ENCODE measurements at places on chromosomes 7 and 10.

DNA sequence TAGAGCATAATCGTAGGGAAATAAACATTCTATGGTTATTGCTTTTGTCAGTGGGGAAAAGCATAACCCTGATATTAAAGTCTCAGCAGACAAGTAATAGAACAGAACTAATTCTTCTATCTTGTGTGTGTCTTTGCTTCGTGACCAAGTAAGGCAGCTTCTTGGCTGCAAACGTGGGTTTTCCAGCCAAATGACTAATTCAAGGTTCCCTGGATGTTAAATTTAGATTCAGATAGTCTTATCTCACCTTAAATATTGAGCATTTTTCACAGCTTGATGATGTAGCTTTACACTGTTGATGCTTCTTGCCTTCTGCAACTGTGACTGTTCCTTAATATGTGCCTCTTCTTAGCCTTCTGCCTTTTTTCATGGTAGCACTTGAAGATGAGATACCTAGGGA, 113.0 kb downstream of the EXOC4 start:
- DNase-seq, result no peak

DNA sequence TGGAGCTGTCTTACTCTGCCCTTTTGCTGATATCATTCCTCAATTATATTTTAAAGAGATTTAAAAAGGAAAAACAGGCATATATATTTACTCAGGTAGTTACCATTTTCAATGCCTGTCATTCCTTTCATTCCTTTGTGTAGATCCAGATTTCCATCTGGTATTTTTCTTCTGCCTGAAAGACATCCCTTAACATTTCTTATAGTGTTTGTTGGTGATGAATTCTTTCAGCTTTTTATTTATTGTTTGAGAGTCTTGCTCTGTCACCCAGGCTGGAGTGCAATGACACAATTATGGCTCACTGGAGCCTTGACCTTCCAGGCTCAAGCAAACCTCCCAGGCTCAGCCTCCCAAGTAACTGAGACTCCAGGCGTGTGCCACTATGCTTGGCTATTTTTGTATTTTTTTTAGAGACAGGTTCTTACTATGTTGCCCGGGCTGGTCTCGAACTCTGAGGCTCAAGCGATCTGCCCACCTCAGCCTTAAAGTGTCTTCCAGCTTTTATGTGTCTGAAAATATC, 5.6 kb upstream of the POM121 start:
- no peak for DNase-seq

GRCh38 chr10:45373003-45373575, 927 bp upstream of the ALOX5 start:
- DNase-seq, result no peak

- no peak for DNase-seq
Measured at GRCh38 chr10:11403116-11403515, 208.3 kb downstream of the USP6NL start.

GRCh38 chr10:48187713-48188485, 86.6 kb downstream of the FRMPD2 start:
- DNase-seq, result no peak

- no peak for DNase-seq
Measured at GRCh38 chr7:46879783-46880182, 702.1 kb downstream of the TNS3 start.

- DNase-seq, result no peak
Measured at GRCh38 chr7:101686030-101686429, 56.9 kb upstream of the MYL10 start.

DNA sequence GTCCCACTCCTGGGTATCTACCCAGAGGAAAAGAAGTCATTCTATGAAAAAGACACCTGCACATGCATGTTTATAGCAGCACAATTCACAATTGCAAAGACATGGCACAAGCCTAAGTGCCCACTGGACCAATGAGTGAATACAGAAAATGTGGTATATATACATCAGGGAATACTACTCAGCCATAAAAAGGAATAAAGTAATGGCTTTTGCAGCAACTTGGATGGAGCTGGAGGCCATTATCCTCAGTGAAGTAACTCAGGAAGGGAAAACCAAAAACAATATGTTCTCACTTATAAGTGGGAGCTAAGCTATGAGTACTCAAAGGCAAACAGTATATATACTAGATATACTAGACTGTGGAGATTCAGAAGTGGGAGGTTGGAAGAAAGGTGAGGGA, 53.7 kb downstream of the VKORC1L1 start:
- no peak for DNase-seq

- no peak for DNase-seq
Measured at GRCh38 chr7:69218576-69218975, 379.7 kb upstream of the AUTS2 start.

- DNase-seq, result no peak
Measured at GRCh38 chr7:112049555-112050249, 156.5 kb downstream of the DOCK4 start.

- no peak for DNase-seq
Measured at GRCh38 chr7:1007901-1008300, 24.9 kb downstream of the CYP2W1 start.

DNA sequence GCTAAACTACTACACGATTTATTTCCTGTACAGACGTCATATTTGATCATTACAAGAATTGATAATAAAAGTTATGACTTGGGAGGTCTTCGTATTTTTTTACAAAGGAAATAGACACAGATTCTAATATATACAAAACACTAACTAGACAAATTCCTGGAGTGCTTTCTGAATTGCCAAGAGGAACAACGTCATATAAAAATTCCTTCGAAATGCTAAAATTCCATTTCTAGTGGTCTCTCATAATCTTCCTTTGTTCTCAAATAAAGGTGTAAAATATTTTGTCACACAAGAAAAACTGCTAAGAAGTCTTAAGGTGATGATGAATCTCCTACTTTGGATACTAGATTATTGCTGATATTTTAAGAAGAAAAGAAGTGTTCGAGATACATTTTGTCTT, 85.4 kb downstream of the CDK6 start:
- no peak for DNase-seq

- no peak for DNase-seq
Measured at GRCh38 chr7:82268632-82269031, 174.9 kb downstream of the CACNA2D1 start.

GRCh38 chr10:8278099-8278498, 223.6 kb downstream of the GATA3 start:
- no peak for DNase-seq

- DNase-seq, result no peak
Measured at GRCh38 chr7:94738071-94738470, 82.1 kb upstream of the SGCE start.

GRCh38 chr7:13037216-13037615, 349.8 kb downstream of the ARL4A start:
- no peak for DNase-seq

DNA sequence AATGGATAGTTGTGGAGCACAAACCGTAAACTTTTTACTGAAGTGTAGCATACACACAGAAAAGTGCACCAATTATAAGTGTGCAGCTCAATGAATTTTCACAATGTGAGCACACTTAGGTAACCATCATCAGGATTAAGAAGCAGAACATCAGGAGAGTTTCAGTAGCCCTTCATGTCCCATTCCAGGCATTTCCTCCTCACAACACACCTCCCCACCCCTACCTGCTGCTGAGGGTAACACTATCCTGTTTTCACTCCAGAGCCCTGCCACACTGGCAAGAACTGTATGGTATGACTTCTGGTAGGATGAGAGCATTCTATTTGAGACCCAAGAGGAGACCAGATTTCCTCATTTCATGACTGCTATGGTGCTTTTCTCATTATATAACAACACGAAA, 166.5 kb downstream of the PPP1R3A start:
- no peak for DNase-seq

GRCh38 chr7:48180981-48181380, 9.7 kb downstream of the ABCA13 start:
- DNase-seq, result no peak

GRCh38 chr7:5769571-5769970, 11.9 kb downstream of the RNF216 start:
- DNase-seq, result no peak

DNA sequence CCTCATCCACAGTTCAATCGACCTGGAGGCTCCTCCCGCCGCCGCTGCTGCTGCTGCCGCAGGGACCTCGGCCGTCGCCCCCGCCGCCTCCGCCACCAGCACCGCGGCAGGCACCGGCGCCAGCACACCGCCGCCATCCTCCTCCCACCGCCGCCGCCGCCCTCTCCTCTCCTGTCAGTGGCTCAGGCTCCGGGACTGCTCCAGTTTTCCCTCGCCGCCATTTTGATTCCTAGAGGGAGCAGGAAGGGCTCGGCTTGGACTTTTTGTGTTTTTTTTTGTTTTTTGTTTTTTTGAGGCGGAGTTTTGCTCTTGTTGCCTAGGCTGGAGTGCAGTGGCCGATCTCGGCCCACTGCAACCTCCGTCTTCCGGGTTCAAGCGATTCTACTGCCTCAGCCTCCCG, 3.0 kb upstream of the MCM10 start:
- peak; percentile 25 for DNase-seq

GRCh38 chr7:100432621-100433275, 3.1 kb downstream of the MEPCE start:
- DNase-seq, result no peak

- DNase-seq, result peak; percentile 10
Measured at GRCh38 chr10:97612386-97612785, 20.9 kb downstream of the MORN4 start.

DNA sequence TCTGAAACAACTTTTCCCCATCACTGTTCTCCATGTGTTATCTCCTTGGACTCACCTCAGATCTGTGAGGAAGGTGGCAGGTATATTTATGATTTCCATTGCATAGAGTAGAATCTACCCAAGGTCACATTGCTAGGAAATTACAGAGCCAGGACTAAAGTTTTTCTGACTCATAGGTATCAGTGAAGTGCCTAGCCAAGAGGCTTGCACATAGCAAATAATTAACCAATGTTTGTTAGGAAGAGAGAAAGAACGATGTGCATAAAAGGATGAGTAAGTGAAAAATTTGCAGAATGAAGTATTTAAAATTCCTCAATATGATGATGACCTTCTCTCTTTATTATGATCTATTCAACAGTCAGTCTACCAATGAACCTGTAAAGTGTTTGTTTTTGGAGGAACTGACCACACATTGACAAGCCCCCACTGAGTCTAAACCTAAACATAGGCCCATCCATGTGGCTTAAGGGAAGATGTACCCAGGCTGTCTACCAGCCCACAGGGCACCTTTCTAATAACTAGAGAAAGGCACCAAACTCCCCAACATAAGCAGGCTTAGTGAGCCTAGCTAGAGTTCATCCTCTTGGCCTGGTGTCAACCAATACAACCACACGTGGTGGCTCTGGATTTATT, 252.9 kb upstream of the ZMIZ1 start:
- no peak for DNase-seq

DNA sequence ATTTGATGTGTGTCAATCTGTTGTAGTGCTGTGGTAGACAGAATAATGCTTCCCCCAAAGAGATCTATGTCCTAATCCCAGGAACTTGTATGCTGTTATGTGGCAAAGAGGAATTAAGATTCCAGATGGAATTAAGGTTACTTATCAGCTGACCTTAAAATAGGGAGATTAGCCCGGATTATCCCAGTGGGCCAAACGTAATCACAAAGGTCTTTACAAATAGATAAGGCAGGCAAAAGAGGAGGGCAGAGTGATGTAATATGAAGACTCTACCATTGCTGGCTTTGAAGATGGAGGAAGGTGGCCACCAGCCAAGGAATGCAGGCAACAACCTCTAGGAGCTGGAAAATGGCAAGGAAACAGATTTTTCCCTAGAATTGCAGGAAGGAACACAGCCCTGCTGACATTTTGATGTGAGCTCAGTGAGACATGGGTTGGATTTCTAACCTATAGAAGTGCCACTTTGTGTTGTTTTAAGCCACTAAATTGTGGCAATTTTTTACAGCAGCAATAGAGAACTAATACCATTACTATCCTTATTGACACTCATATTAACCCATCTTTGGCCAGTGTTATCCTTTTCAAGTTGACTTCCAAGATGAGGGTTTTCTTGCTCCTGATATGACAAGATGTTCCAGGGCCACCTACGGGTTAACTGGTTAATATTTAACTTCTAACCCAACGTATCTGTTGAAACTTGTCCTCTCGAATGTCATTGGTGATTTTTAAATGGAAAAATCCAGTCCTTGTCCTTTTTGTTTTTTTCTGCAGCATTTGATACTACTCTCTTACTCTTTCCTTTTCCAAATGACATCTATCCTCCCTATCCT, 29.3 kb downstream of the CYCS start:
- DNase-seq, result no peak

GRCh38 chr7:121402701-121403100, 6.6 kb upstream of the FAM3C start:
- DNase-seq, result no peak

GRCh38 chr10:45308707-45309106, 6.7 kb downstream of the OR13A1 start:
- no peak for DNase-seq

DNA sequence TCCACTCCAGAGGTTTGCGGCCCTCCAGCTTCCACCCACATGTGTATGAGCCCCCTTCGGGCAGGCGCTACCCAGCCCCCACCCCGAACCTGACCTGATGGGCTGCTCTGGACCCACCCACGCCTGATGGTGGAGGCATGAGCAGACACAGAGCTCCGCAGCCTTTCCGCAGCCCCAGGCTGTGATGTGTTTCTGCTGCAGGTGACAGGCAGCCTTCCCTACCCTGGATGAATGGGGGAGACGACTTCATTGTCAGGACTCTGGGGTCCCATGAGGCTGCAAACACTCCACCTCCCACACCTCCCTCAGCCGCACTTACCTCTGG, 61.2 kb downstream of the OAT start:
- no peak for DNase-seq

DNA sequence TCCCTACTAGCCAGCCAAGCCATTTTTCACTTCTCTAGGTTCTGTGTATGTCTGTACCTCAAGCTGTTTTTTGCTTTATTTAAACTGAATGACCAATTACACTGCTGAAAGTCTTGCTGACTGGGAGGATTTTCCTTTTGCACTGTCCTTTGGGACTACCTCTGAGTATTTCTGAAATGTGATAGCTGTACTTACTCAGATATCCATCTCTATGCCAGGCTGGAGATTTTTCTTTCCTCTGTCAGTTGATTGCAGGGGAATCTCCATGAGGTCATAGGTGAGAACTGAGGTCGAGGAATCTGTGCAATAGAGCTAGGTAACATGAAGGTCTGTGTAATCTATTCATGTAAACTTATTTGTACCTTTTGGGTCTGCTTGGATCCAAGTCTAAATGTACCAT, 38.9 kb upstream of the ANKRD1 start:
- DNase-seq, result no peak

All from PC-9 (cell line).